ENCODE measurements at places on chromosomes 7 and 10. TPM values are rescaled to one million over a fixed set of nuclear protein-coding genes. Genes with fewer than 3 reads are reported as not detected.

DNA sequence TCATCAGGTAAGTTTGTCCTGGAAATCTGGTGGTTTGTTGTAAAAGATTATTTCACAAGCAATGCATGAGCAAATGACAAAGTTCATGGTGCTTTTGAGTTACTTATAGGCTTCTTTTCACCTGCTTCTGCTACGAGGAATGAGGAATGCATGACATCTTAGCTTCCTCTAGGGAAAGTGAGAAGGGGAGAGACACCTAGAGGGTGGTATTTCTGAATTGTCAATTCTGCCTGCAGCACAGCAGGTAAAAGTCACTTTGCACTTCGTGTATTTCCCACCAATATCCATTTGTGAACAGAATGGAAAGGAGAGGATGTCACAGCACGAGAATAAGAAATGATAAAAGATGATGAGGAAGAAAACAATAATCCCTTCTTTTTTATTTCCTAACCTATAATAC lies 153.4 kb upstream of the FEZF1 start:
- no peak overlapping the region for H3K27ac ChIP-seq
- no peak overlapping the region for H3K4me3 ChIP-seq
- no peaks in the 10 kb centered on the region for H3K36me3 ChIP-seq
- H3K27me3 ChIP-seq: no peaks in the 10 kb centered on the region

PAX2 gene
- total RNA-seq: not detected

DNA sequence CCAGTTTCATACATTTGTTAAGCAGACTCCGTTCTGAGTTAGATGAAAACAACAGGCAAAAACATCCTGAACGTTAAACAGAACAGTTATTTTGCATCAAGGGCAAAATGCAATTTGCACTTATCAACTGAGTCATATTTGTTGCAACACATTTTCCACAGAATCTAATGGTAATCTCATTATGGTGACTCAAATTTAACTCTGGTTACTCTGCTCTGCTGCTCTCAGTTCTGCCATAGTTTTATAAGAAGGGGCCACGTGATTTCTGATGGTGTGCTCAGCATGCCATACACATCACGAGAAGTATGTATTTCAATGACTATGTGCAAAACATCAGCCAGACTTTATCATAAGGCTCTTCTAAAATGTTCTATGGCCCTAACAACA lies 148.8 kb downstream of the CHCHD3 start:
- no peak overlapping the region for H3K4me3 ChIP-seq
- H3K27me3 ChIP-seq: no peaks in the 10 kb centered on the region
- H3K27ac ChIP-seq: peak overlapping the region; percentile 18
- H3K36me3 ChIP-seq: peaks cover 15% of the 10 kb centered on the region
- peaks cover 14% of the 10 kb centered on the region for H3K4me1 ChIP-seq

LBX1 gene
- total RNA-seq: not detected

ASIC3 gene
- 5.5 TPM for total RNA-seq

All from activated CD4-positive, alpha-beta memory T cell treated with anti-CD3 and anti-CD28 coated beads, Interleukin-2, amount 10 ng/mL, durations not matched to agents 7 days and 5 days (primary cell).